ENCODE measurements at places on chromosomes 11 and 22. TPM values are rescaled to one million over a fixed set of nuclear protein-coding genes. Genes with fewer than 3 reads are reported as not detected.

The TSPAN32 gene
- 16.1 TPM for total RNA-seq

The OMP gene
- not detected for total RNA-seq

- H3K27me3 ChIP-seq: no peaks in the 10 kb centered on the region
- no peaks in the 10 kb centered on the region for H3K4me1 ChIP-seq
- DNase-seq: peak; percentile 41
- no peak overlapping the region for H3K27ac ChIP-seq
Observed at GRCh38 chr22:21624120-21624879, 5.5 kb downstream of the YDJC start.

DNA sequence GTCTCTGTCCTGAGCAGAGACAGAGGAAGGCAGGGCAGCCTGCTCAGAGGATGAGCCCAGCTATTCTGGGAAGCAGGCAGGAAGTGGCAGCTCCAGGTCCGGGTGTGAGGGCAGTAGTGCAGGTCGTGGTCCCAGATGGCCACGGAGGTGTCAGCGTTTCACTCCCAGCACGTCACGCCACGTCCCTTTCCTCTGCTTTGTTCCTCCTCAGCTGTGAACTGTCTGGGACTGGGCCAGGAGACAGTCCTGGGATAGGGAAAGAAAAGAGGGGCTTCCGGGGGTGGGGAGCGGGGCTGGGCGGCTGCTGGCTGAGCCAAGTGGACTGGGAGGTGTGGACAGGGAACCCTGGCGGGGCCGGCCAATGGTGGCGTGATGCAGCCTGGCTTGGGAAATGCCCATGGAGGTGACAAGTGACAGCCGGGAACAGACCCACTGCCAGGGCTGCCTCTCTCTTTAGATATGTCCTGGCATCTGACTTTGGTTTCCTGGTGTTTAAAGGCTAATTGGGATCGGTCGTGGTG, 64.7 kb downstream of the KCNQ1 start:
- H3K27me3 ChIP-seq: no peaks in the 10 kb centered on the region
- H3K27ac ChIP-seq: no peak overlapping the region
- H3K4me3 ChIP-seq: no peak overlapping the region

DNA sequence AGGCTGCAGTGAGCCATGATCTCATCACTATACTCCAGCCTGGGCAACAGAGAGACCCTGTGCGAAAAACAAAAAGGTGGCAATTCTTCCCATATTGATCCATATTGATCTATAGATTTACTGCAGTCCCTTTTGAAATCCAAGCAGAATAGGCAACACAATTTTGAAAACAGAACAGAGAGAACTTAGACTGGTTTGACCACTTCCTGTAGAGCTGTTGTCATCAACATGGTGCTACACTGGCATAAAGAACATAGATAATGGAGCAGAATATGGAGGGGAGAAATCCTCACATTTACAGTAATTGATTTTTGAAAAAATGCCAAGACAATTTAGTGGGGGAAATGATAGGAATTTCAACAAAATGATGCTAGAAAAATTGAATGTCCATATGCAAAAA, 34.1 kb downstream of the GRK3 start:
- no peaks in the 10 kb centered on the region for H3K36me3 ChIP-seq
- no peaks in the 10 kb centered on the region for H3K27me3 ChIP-seq
- DNase-seq: no peak

DNA sequence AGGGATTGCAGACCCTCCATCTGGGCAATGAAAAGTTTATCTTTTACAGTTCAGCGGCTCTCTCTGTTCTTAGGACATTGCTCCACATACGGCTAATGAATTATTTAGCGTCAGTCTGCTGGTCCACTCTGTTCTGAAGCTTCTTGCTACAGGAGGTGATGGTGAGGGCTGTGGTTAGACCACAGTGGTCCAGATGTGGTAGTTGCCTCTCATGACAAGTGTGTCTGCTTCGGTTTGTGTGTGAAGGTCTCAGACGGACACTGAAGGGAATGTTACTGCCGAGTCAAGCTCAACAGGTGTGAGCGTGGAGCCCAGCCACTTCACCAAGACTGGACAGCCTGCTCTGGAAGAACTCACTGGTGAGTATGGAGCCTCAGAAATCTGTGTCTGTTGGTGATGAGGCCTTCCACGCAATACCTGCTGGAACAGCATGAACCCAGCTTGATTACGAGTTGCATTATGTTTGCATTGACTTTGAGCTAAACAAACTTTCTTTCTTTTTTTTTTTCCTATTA, 220.8 kb downstream of the DBX1 start:
- H3K27ac ChIP-seq: no peak overlapping the region
- H3K4me3 ChIP-seq: no peak overlapping the region
- H3K4me1 ChIP-seq: no peaks in the 10 kb centered on the region
- H3K27me3 ChIP-seq: no peaks in the 10 kb centered on the region
- H3K36me3 ChIP-seq: peaks cover 24% of the 10 kb centered on the region

- H3K4me3 ChIP-seq: no peak overlapping the region
- no peaks in the 10 kb centered on the region for H3K36me3 ChIP-seq
- peaks cover 52% of the 10 kb centered on the region for H3K27me3 ChIP-seq
- DNase-seq: no peak
- peaks cover 5% of the 10 kb centered on the region for H3K4me1 ChIP-seq
- H3K27ac ChIP-seq: no peak overlapping the region
Observed at GRCh38 chr22:30824096-30824495, 129.4 kb downstream of the OSBP2 start.

GRCh38 chr22:44361391-44362126, 48.8 kb upstream of the SHISAL1 start:
- DNase-seq: peak; percentile 7
- peaks cover 69% of the 10 kb centered on the region for H3K4me1 ChIP-seq
- no peak overlapping the region for H3K4me3 ChIP-seq

DNA sequence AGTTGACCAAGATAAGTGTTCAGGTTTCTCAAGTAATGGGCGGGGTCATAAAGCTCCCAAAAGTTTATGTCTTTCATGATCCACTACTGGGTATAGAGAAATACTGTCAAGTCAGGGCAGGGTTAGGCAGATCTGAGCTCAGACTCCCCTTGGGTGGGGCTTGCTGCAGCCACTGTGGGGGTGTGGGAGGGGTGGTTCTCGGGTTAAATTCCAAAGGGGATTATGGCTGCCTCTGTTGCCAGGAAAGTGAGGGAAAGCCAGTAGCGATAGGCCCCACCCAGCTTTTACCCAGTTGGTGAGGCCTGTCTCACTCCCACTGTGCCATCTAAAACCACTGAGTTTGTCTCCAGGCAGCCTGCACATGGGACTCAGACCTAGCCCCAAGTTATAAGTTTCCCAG, 37.8 kb downstream of the DLG2 start:
- DNase-seq: no peak
- no peaks in the 10 kb centered on the region for H3K4me1 ChIP-seq
- H3K27me3 ChIP-seq: no peaks in the 10 kb centered on the region

GRCh38 chr11:45563810-45564209, 101.6 kb downstream of the CHST1 start:
- no peak overlapping the region for H3K27ac ChIP-seq
- H3K27me3 ChIP-seq: no peaks in the 10 kb centered on the region
- DNase-seq: no peak
- no peak overlapping the region for H3K4me3 ChIP-seq
- H3K36me3 ChIP-seq: no peaks in the 10 kb centered on the region

DNA sequence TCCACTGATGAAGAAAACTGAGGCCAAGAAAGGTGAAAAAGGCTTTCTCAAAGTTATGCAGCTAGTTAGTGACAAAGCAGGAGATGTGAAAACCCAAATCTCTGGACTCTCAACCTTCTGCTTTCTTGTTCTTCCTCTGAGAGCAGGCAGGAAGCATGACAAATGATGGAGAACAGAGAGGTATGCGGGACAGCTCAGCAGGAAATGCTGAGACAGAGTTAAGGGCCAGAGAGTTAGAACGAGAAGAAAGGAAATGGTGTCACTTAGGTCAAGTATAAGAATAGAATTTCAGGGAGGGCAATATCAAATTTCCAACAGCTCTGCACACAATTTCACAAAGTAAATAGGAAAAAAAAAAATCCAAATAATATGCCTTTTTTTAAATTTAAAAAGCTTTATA, 67.6 kb upstream of the ARHGAP42 start:
- H3K27me3 ChIP-seq: no peaks in the 10 kb centered on the region
- H3K4me1 ChIP-seq: peaks cover 3% of the 10 kb centered on the region
- DNase-seq: no peak

DNA sequence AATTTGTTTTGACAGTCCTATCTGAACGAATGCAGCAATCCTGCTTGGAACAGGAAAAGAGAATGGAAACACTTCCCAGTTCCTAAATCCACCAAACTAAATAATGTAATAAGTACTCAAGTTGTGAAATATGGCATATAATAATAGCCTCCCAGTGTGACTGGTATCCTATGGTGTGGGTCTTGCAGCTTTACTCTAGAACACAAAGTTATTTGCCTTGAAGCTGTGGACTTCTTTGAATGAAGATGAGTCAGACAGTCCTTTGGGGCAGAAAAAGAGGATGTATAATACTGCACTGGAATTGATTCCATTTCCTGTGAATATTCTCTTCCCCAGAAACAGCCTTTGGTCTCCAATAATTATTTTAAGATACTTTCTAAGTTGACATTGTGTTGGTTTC, 887.0 kb downstream of the KCNA4 start:
- no peaks in the 10 kb centered on the region for H3K4me1 ChIP-seq
- no peak overlapping the region for H3K4me3 ChIP-seq
- H3K36me3 ChIP-seq: no peaks in the 10 kb centered on the region
- H3K27me3 ChIP-seq: no peaks in the 10 kb centered on the region
- H3K27ac ChIP-seq: no peak overlapping the region

DNA sequence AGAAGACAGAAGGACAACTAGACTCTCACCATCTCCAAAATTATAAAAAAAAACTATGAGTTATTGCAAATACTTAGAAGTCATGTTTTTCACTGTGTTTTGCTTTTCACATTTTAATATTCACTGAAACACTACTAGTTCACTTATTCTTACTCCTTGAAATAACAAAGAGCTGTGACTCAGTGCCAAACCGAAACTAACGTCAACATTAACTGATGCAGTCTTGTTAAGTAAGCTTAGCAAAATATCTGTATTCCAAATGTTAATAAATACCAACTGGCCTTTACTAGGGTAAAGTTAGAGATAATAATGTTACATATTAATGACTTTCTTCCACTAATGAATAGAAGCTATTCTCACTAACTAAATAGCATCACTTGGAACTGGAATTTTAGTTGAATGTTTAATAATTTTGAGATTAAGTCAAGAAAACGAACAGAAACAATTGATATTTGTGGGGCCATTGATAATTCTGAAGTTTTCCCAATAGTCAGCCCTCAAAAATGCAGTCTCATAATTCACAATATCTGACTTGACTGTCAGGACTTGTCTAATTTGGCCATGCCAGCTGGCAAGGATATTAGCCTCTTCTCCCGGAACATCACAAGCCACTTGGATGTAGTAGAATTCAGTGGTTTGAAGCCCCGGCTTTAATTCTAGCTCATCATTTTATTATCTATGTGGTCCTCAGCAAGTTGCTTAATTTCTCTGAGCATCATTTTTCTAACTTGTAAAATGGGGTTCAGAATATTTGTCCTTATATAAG, 230.1 kb upstream of the DDI1 start:
- H3K4me3 ChIP-seq: no peak overlapping the region
- no peak overlapping the region for H3K27ac ChIP-seq

DNA sequence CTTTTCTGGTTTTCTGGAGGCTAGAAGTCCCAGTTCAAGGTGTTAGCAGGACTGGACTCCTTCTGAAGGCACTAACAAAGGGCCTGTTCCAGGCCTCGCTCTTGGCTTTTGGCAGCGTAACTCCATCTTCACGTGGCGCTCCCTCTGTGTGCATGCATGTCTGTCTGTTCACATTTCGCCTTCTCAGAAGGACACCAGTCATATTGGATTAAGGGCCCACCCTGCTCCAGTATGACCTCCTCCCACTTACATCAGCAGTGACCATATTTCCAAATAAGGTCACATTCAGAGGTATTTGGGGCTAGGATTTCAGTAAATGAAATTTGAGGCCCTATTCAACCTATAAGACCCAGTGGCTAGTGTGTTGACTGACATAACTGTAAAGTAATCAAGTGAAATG, 20.0 kb downstream of the APLP2 start:
- H3K4me3 ChIP-seq: no peak overlapping the region
- H3K4me1 ChIP-seq: peaks cover 30% of the 10 kb centered on the region
- H3K36me3 ChIP-seq: no peaks in the 10 kb centered on the region
- H3K27ac ChIP-seq: no peak overlapping the region

Measured in heart right ventricle (tissue), 16 donors.